ENCODE measurements at places on chromosomes 16 and 17. TPM values are rescaled to one million over a fixed set of nuclear protein-coding genes. Genes with fewer than 3 reads are reported as not detected.

- no peak for DNase-seq
Observed at GRCh38 chr16:89119166-89119621, 25.5 kb downstream of the ACSF3 start.

DNA sequence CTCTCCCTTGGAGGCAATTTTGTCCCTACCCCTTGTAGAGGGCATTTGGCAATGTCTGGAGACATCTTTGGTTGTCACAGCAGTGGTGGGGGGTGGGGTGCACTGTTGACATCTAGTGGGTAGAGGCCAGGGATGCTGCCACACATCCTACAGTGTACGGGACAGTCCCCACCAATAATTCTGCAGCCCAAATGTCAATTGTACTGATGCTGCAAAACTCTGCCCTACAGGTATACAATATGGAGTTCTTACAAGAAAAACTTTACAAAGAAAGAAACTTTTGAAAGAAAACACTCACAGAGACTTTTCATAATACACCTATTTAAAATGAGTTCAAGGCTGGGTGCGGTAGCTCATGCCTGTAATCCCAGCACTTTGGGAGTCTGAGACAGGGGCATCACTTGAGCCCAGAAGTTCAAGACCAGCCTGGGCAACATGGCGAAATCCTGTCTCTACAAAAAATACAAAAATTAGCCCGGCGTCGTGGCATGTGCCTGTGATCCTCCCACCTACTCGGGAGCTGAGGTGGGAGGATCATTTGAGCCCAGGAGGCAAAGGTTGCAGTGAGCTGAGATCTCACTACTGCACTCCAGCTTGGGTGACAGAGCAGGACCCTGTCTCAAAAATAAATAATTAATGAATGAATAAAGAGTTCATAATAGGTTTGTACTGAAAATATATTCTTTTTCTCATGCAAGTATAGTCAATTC, 59.4 kb downstream of the EMP2 start:
- DNase-seq, result no peak

- no peak for DNase-seq
Observed at GRCh38 chr16:23317751-23318150, 15.6 kb downstream of the SCNN1B start.

GRCh38 chr16:68711421-68712139, 25.5 kb upstream of the CDH1 start:
- no peak for DNase-seq

GRCh38 chr16:87392821-87393679, 914 bp downstream of the MAP1LC3B start:
- peak; percentile 43 for DNase-seq

The ZG16 gene
- not detected for total RNA-seq

GRCh38 chr17:76929601-76930000, 61.4 kb downstream of the MGAT5B start:
- no peak for DNase-seq

GRCh38 chr17:83018658-83019193, 60.7 kb upstream of the METRNL start:
- DNase-seq, result no peak

DNA sequence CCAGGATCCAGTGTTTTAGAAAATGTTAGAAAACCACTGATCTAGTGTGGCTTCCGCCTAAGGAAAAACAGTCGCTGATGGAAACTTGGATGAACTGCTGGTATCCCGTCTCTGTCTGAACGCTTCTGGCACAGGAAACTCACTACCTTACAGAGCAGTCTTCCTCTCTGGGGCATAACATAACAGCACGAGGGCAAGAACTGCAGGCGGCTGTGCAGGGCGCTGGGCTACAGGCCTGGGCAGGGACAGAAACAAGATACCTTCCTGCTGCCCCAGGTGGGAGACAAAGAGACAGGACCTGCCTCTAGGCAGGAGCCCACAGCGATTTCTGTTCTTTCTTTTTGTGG, 10.5 kb downstream of the MXRA7 start:
- DNase-seq, result no peak

DNA sequence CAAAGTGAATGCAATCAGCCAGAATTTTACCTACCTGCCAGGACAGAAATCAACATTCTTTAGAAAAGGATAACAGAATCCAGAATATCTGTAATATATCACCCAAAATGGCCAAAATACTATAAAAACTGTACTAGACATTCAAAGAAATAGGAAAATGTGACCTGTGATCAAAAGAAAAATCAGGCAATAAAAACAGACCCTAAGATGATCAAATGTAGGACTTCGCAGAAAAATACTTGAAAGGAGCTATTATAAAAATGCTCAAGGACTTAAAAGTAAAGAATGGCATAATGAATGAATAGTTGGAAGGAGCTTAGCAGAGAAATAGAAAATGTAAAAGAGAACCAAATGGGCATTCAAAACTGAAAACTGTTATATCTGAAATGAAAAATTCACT, 4.1 kb downstream of the LPCAT2 start:
- no peak for DNase-seq

DNA sequence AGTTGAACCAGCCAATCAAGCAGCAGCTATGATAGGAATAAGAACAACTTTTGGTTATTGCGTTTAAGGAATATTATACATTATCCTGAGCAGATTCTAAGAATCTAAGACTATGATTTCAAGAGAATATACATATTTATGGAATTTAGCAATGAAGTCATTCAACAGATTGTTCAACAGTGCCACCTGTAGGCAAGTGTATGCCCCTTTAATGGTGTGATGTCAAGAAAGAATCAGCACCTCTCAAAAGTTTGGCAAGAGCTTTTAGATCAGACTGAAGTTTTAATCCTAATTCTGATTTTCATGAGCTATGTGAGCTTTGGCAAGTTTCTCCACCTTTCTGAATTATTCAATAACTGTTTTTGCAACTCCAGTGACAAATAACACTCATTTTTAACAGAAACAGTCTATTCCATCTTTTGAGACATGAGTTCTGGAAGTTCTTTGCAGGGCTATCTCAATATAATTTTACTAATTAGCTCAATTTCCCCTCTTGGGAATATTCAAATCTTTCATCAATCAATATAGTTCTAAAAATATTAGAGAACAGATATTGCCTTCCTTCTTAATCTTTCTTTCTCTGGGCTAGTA, 474.3 kb upstream of the TOM1L1 start:
- DNase-seq, result no peak

DNA sequence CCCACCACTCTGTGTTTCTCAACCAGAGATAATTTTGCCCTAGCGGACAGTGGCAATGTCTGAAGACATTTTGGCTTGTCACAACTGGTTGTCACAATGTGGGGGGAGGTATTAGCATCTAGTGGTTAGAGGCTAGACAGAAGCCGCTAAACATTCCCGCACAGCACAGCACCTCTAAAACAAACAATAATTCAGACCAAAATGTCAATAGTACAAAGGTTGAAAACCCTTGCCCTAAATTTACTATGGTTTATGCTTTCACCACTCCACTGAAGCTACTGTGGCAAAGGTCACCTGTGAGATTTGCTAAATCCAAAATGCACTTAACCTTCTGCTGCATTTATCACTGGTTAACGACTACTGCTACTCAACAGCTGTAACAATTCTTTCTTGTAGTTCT, 14.1 kb downstream of the NUP88 start:
- DNase-seq, result no peak

Measured in CD8-positive, alpha-beta memory T cell (primary cell).